ENCODE measurements at places on chromosomes 1 and 21.

- no peak overlapping the region for H3K27ac ChIP-seq
- H3K4me1 ChIP-seq = no peaks in the 10 kb centered on the region
- H3K4me3 ChIP-seq = no peak overlapping the region
- no peaks in the 10 kb centered on the region for H3K36me3 ChIP-seq
- DNase-seq = no peak
- no peaks in the 10 kb centered on the region for H3K27me3 ChIP-seq
Measured at GRCh38 chr1:11558871-11559590, 80.1 kb downstream of the DISP3 start.

GRCh38 chr1:165288350-165289120, 68.0 kb downstream of the LMX1A start:
- H3K4me1 ChIP-seq = no peaks in the 10 kb centered on the region
- H3K27me3 ChIP-seq = no peaks in the 10 kb centered on the region
- DNase-seq = no peak
- no peak overlapping the region for H3K27ac ChIP-seq

GRCh38 chr21:36700295-36700970, 1.5 kb downstream of the SIM2 start:
- peaks cover 3% of the 10 kb centered on the region for H3K27me3 ChIP-seq
- DNase-seq = no peak
- H3K4me1 ChIP-seq = no peaks in the 10 kb centered on the region
- H3K27ac ChIP-seq = no peak overlapping the region
- no peaks in the 10 kb centered on the region for H3K36me3 ChIP-seq

DNA sequence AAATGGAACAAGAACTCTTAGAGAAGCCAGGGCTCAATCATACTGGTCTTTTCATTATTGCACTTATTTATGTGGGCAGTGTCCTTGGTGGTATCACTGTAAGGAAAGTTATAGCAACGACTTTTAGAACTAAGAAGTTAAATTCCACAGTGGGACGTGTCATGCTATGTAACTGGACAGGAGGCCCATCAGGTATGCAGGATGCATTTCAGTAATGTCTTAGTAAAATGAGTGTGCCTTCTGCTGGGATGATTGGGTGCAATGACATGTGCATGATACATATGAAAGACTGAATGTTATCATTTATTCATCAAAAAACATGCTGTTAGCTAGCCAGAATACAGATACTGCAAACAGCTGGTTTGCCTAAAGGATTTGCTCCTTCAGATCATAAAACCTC, 6.9 kb upstream of the ATP1B1 start:
- no peak for DNase-seq
- H3K36me3 ChIP-seq = no peaks in the 10 kb centered on the region
- H3K4me1 ChIP-seq = peaks cover 18% of the 10 kb centered on the region
- no peak overlapping the region for H3K27ac ChIP-seq

GRCh38 chr1:67105508-67105907, 29.3 kb downstream of the C1orf141 start:
- H3K27me3 ChIP-seq = no peaks in the 10 kb centered on the region
- no peak for DNase-seq
- H3K36me3 ChIP-seq = no peaks in the 10 kb centered on the region
- H3K4me3 ChIP-seq = no peak overlapping the region
- no peak overlapping the region for H3K27ac ChIP-seq
- H3K4me1 ChIP-seq = no peaks in the 10 kb centered on the region

DNA sequence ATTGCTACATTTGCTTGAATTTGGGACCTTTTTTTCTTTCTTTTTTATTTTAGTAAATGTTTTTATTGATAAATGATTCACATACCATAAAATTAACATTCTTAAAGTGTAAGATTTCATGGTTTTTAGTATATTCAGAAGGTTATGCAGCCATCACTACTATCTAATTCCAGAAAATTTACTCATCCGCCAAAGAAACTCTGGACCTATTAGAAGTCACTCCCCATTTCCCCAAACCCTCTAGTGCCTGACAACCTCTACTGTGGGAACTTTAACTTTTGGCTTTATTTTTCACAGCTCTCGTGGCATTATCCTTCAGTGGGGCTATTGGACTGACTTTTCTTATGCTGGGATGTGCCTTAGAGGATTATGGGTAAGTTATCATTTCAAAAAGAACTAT, 4.5 kb downstream of the LEPR start:
- H3K4me3 ChIP-seq = no peak overlapping the region
- no peaks in the 10 kb centered on the region for H3K27me3 ChIP-seq
- no peaks in the 10 kb centered on the region for H3K36me3 ChIP-seq
- peaks cover 52% of the 10 kb centered on the region for H3K4me1 ChIP-seq
- no peak overlapping the region for H3K27ac ChIP-seq

DNA sequence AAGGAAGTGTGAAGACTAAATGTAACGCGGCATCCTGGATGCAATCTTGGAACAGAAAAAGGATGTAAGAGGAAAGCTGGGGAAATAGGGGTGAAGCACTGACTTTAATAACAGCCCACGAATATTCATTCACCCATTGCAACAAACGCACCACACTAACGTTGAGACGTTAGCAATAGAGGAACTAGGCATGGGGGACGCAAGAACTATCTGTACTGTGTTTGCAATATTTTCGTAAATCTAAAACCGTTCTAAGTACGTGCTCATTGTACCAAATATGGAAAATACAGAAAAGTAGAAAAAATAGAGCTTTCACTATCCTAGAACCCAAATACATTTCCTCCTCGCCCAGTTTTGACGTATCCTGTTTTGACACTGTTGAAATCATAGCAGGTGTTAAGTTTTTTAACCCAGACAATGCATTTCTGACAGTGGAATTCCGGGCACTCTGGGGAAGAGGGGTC, 3.9 kb downstream of the LAPTM5 start:
- H3K36me3 ChIP-seq = no peaks in the 10 kb centered on the region
- H3K27ac ChIP-seq = peak overlapping the region; percentile 34
- H3K27me3 ChIP-seq = peaks cover 6% of the 10 kb centered on the region
- no peak for DNase-seq

DNA sequence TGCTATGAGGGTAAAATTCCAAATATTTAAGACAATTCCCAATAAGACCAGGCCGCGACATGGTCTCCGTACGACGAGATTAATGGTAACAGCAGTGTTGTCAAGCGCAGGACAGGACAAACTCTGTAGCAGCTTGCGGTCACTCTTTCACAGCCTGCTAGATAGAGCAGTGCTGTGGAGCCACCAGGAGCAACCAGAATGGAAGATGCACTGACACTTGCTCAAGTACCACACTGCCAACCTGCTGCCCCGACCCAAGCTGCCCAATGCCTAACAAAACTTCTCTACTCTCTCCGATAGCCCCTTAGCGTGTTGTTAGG, 636 bp downstream of the WARS2 start:
- peak overlapping the region; percentile 67 for H3K4me3 ChIP-seq
- H3K36me3 ChIP-seq = no peaks in the 10 kb centered on the region
- peak overlapping the region; percentile 98 for H3K27ac ChIP-seq
- no peak for DNase-seq

GRCh38 chr1:177568622-177569021, 397.9 kb downstream of the BRINP2 start:
- H3K27ac ChIP-seq = no peak overlapping the region
- H3K27me3 ChIP-seq = no peaks in the 10 kb centered on the region
- DNase-seq = no peak

DNA sequence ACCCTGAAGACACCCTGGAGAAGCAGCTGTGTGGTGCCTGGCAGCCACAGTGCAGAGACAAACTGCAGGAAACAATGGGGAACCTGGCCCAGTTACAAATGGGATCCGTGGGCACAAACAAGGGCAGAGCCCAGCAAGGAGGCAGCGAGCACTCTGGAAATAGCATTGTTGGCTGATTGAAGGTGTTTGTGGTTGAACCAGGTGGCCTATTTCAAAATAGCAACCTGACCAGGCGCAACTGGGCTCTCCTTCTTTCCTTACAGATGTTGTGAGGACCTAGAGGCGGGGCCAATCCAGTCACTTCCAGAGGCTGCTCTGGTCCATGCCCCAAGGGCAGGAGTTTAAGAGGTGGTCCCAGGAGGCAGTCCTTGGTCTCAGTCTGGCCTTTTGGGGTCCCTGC, 21.7 kb upstream of the ZBTB21 start:
- DNase-seq = no peak
- no peaks in the 10 kb centered on the region for H3K36me3 ChIP-seq
- H3K27ac ChIP-seq = no peak overlapping the region
- H3K4me1 ChIP-seq = no peaks in the 10 kb centered on the region
- no peak overlapping the region for H3K4me3 ChIP-seq
- no peaks in the 10 kb centered on the region for H3K27me3 ChIP-seq

DNA sequence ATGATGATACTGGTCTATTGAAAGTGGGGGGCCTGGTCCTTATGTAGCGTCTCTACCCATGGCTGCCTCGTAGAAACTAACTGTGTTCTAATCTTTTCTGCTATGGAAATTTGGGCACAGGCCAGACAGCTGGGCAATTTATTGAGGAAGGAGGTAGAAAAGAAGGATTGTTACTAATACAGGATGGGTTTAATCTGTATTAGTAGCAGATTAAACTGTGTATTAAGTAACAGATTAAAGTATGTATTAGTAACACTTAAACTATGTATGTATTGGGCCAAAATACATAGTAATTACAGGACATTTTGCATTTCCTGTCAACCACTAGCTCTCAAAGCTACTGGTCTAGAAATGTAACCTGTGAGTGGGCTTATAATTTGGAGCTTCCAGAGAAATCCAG, 142.0 kb downstream of the MAST2 start:
- H3K36me3 ChIP-seq = no peaks in the 10 kb centered on the region
- no peak overlapping the region for H3K27ac ChIP-seq
- DNase-seq = no peak
- H3K4me1 ChIP-seq = no peaks in the 10 kb centered on the region
- H3K27me3 ChIP-seq = no peaks in the 10 kb centered on the region

DNA sequence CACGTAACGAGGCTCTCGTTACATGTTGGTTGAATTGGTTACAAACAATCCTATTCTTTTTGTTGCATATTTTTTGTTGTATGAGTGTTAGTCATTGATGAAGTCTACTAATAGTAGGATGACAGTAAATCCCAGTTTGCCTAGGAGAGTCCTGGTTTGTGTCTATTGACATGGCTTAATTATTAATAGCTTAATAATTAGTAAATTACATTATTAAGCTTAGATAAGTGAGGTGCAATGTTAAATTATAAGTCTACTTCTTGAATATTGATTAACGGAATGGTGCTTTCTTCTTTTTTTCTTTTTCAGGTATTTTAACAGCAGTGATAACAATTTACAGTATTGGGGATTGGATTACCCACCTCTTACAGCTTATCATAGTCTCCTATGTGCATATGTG, 34.5 kb downstream of the ALG6 start:
- no peak overlapping the region for H3K4me3 ChIP-seq
- no peak for DNase-seq
- peaks cover 50% of the 10 kb centered on the region for H3K36me3 ChIP-seq
- no peaks in the 10 kb centered on the region for H3K4me1 ChIP-seq

- no peaks in the 10 kb centered on the region for H3K36me3 ChIP-seq
- no peak overlapping the region for H3K4me3 ChIP-seq
- no peak overlapping the region for H3K27ac ChIP-seq
- no peak for DNase-seq
Measured at GRCh38 chr1:8733484-8733883, 84.0 kb downstream of the RERE start.

- peaks cover 6% of the 10 kb centered on the region for H3K4me1 ChIP-seq
- H3K27me3 ChIP-seq = no peaks in the 10 kb centered on the region
- H3K27ac ChIP-seq = no peak overlapping the region
- no peaks in the 10 kb centered on the region for H3K36me3 ChIP-seq
- no peak overlapping the region for H3K4me3 ChIP-seq
Measured at GRCh38 chr1:214658785-214659184, 55.8 kb downstream of the CENPF start.

- DNase-seq = no peak
- H3K27me3 ChIP-seq = no peaks in the 10 kb centered on the region
- H3K27ac ChIP-seq = no peak overlapping the region
- no peak overlapping the region for H3K4me3 ChIP-seq
- no peaks in the 10 kb centered on the region for H3K4me1 ChIP-seq
- no peaks in the 10 kb centered on the region for H3K36me3 ChIP-seq
Measured at GRCh38 chr1:210132582-210132981, 100.0 kb upstream of the SERTAD4 start.

DNA sequence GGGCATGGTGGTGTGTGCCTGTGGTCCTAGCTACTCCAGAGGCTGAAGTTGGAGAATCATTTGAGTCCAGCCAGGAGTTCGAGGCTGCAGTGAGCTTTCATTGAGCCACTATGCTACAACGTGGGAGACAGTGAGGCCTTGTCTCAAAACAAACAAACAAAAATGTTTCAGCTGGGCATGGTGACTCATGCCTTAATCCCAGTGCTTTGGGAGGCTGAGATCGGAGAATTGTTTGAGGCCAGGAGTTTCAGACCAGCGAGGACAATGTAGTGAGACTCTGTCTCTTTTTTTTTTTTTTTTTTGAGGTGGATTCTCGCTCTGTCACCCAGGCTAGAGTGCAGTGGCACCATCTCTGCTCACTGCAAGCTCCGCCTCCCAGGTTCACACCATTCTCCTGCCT, 5.0 kb upstream of the RPL5 start:
- H3K4me3 ChIP-seq = no peak overlapping the region
- H3K36me3 ChIP-seq = no peaks in the 10 kb centered on the region
- H3K27me3 ChIP-seq = no peaks in the 10 kb centered on the region
- no peak overlapping the region for H3K27ac ChIP-seq
- no peak for DNase-seq

- H3K4me1 ChIP-seq = peaks cover 35% of the 10 kb centered on the region
- peak overlapping the region; percentile 88 for H3K27ac ChIP-seq
- DNase-seq = peak; percentile 98
- H3K36me3 ChIP-seq = no peaks in the 10 kb centered on the region
- no peaks in the 10 kb centered on the region for H3K27me3 ChIP-seq
- no peak overlapping the region for H3K4me3 ChIP-seq
Measured at GRCh38 chr1:234997201-234997895, 131.3 kb downstream of the TOMM20 start.

DNA sequence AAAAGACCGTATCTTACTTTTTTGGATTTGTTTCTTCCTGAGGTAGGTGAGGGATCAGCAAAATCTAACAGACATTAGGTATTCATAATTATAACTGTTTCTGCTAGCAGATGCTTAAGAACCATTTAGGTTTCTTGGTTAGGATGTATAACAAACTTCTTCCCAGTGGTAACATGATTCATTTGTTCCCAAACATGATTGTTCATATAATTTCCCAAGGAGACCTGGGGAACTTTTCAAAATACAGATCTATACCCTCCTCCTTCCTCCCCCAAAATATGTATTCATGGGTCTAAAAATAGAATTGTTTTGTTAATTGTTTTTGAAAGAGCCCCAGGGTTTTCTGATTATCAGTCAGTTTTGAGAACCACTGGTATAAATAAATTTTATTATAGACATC, 228.2 kb downstream of the COP1 start:
- peaks cover 5% of the 10 kb centered on the region for H3K36me3 ChIP-seq
- H3K27ac ChIP-seq = peak overlapping the region; percentile 35
- H3K4me3 ChIP-seq = no peak overlapping the region

DNA sequence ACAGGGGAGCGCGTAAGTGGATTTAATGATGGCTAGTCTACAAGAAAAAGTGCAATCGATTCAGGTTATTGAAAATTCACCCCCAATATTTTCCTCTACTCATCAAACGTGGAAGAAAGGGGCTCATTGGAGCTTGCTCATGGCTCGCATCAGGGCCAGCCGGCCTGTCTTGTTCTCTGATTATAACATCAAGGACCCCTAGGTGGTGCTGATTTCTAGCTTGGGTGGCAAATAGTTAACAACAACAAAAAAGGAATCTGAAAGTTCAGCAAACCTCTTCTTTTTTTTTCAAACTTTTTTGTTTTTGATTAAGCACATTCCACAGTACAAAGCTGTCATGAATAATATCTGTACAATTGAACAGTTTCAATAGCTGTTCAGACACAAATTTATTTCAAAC, 35.8 kb upstream of the SOD1 start:
- no peak overlapping the region for H3K27ac ChIP-seq
- no peaks in the 10 kb centered on the region for H3K36me3 ChIP-seq
- no peaks in the 10 kb centered on the region for H3K4me1 ChIP-seq
- no peak for DNase-seq

GRCh38 chr1:219566951-219567947, 45.7 kb downstream of the ZC3H11B start:
- no peaks in the 10 kb centered on the region for H3K4me1 ChIP-seq
- DNase-seq = no peak
- no peak overlapping the region for H3K4me3 ChIP-seq
- H3K36me3 ChIP-seq = no peaks in the 10 kb centered on the region
- H3K27me3 ChIP-seq = no peaks in the 10 kb centered on the region

All from tibial nerve (tissue), 4 donors.